NCI-H1048 (cell line): ENCODE measurements at places on chromosomes 3 and 15.

DNA sequence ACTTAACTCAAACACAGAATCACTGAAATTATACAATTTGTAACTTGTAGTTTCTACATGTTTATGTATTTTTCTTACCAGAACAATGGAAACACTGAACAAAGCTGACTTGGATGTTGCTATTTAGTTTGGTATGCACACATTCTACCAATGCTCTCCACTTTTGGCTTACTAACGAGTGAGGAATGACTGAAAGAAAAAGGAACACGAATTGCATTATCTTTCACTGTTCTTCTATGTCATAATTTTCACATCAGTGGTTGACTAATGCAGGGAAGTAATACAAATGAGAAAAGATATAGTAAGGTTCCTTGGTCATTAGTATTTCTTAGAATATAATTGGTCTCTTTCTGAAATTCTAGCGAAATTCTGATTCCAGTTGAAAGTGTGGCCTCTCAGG is 9.8 kb upstream of the CNTN3 start:
- DNase-seq, result no peak

DNA sequence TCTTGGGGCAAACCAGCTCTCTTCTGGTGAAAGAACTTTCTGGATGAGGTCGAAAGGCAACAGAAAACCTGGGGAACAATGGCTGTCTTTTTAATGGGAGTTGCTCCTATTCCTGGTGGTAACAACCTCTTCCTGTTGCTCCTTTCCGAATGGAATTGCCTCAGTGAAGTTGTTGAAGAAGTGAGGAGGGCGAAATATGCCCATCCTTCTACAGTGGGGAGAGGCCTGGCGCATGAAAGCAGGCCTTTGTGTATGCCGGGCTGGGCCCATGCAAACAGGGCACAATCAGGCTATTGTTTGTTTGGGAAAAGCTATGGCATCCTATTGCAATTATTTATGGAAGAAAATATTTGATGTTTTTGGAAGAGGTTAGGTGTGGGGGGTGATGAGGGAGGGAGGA is 166.9 kb downstream of the IGF1R start:
- DNase-seq, result no peak

DNA sequence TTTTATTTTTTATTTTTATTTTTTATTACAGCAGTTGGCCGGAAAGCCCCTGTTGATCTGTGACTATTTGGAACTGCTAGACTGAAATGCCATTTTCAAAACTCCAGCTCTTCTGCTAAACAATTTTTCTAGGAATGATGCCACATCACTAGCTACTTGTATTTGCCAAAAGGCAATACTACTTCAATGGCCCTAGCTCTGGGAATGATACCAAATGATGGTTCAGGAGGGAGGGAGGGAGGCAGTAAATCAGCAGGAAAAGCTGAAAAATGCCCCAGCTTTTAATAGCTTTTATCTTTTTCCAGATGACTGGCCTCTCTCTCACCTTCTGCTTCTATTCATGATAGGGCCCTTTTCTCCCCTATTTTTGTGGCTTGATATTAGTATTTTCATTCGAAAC is 2.6 kb upstream of the CHL1 start:
- no peak for DNase-seq

- no peak for DNase-seq
These were observed 28.6 kb upstream of the NDUFB4 start for GRCh38 chr3:120567370-120568201.

DNA sequence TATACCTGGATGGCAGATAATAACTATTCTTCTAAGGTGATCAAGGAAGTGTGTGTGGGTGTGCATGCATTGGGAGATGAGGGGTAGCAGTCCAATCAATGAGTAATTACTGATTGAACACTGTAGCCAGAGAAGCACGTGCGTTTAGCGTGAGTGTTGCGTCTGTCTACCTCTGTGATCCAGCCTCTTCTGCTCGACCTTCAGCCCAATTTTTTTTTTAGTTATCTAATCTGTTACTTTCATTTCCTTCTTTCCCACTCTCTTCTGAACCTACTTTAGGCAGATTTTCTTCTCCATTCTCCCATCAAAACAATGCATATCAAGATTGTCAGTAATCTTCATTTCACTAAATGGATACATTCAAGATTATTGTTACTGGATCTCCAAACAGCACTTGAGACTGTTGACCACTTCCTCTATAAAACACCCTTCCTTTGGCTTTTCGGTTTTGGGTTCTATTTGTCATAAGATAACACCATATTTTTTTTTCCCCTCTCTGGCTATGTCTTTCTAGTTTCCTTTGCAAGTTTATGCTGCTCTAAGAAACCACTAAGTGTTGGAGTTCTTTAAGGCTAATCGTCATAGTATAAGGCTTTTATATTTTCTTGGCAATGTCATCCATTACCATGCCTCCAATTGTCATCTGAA is 41.0 kb downstream of the MCTP2 start:
- no peak for DNase-seq
